ENCODE measurements at places on chromosomes 12 and 14.

- no peak for DNase-seq
These were observed 7.1 kb upstream of the ASCL1 start for GRCh38 chr12:102950107-102950949.

GRCh38 chr14:55399852-55400251, 11.8 kb downstream of the ATG14 start:
- no peak for DNase-seq

GRCh38 chr14:69768873-69769272, 1.9 kb downstream of the SRSF5 start:
- no peak for DNase-seq

- DNase-seq, result no peak
These were observed 36.6 kb downstream of the SLC16A7 start for GRCh38 chr12:59632408-59632807.

DNA sequence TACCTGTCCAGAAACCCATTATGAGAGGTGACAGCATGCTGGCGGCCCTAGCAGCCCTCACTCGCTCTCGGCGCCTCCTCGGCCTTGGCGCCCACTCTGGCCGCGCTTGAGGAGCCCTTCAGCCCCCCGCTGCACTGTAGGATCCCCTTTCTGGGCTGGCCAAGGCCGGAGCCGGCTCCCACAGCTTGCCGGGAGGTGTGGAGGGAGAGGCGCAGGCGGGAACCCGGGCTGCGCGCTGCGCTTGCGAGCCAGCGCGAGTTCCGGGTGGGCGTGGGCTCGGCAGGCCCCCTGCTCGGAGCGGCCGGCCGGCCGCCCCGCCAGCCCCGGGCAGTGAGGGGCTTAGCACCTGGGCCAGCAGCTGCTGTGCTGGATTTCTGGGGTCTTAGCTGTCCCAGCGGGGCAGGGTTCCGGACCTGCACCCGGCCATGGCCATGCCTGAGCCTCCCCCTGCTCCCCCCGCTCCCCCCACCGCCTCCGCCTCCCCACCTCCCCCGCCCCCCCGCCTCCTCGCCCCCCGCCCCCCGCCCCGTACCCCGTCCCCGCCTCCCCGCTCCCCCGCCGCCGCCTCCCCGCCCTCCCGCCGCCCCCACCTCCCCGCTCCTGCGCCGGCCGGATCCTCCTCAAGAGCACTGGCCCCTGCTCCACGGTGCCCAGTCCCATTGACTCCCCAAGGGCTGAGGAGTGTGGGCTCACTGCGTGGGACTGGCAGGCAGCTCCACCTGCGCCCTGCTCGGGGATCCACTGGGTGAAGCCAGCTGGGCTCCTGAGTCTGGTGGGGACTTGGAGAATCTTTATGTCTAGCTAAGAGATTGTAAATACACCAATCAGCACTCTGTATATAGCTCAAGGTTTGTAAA, 163.1 kb downstream of the KLHL28 start:
- DNase-seq, result no peak

GRCh38 chr12:119691202-119691810, 23.4 kb downstream of the PRKAB1 start:
- DNase-seq, result no peak

DNA sequence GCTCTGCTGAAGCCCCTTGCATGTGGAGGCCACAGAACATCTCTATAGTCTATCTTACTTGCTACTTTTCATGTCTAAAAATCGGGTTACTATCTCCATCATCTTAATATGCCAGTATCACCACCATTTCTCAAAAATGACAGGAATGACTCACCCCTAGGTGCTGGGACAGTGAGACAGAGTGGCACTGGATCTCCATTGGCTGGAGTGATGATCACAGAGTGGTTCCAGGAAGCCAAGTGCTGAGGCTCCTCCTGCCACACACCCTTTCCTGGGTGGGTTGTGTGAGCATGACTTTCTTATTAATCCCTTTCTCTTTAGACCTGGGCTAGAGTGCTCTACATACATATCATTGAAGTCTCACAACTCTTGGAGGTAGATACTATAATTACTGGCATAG, 3.3 kb upstream of the ASCL1 start:
- DNase-seq, result no peak

DNA sequence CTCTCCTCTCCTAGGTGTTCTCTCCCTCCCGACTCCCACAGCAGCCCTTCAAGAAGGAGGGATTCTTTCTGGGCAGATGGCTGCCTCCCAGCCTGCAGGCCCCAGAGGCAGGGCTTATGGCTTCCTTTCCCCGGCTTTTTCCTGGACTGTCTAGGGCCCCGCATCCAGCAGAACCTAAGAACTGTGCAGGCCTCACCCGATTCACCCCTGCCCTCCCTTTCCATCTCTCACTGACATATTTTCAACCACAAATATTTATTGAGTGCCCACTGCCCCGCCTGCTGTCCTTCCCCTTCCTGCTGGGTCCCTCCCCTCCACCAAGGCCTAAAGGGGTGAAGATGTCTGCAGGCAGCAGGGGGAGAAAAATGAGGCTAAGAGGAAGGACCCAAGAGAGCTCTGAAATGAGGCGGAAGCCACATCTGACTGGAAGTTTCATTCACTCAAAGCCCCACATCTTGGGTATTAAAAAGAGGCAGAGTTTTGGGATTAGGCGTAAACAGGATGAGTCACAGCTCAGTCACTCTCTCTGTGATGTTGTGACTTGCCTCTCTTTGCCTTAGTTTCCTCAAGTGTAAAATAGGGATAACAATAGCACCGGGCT, 2.9 kb downstream of the SCNN1A start:
- no peak for DNase-seq

DNA sequence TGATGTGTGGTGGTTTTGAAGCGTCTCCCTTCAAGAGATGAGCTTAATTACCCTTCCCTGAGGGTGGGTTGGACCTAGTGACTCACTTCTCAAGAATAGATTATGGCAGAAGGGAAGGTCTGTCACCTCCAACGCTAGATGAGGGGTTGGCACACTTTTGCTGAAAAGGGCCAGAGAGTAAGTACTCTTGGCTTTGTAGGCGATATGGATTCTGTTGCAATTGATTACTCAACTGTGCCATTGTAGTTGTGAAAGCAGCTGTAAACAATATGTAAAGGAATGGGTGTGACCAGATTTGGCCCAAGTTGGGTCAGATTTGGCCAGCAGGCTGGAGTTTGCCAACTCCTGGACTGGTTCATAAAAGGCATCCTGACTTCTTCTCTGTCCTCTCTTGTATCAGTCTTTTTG, 53.3 kb downstream of the SMIM41 start:
- DNase-seq, result peak; percentile 49

All from putamen (tissue), 1 donor.